Activated CD4-positive, alpha-beta T cell treated with anti-CD3 and anti-CD28 coated beads, Interleukin-2, amount 50 U/mL, for 4 hours (primary cell): ENCODE measurements at places on chromosomes 3 and 15.

- DNase-seq, result no peak
Measured at GRCh38 chr3:135440746-135441145, 524.8 kb upstream of the PPP2R3A start.

DNA sequence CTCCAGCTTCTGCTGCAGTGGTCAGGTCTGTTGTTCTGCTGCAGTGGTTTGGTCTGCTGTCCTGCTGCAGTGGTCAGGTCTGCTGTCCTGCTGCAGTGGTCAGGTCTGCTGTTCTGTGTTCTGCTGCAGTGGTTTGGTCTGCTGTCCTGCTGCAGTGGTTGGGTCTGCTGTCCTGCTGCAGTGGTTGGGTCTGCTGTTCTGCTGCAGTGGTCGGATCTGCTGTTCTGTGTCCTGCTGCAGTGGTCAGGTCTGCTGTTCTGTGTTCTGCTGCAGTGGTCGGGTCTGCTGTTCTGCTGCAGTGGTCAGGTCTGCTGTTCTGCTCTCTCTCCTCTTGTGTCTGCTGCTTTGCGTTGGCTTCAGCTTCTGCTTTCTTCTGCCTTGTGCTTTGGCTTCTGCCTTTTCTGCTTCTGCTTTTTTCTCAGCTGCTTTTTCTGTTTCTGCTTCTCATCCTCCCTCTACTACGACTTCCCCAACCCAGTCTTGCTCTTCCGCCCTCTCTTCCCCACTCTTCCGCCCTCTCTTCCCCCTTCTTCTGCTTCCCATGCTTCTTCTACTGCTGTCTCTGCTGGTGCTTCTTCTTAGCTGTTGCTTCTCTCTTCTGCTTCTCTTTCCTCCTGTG, 50.7 kb downstream of the FAM43A start:
- no peak for DNase-seq

DNA sequence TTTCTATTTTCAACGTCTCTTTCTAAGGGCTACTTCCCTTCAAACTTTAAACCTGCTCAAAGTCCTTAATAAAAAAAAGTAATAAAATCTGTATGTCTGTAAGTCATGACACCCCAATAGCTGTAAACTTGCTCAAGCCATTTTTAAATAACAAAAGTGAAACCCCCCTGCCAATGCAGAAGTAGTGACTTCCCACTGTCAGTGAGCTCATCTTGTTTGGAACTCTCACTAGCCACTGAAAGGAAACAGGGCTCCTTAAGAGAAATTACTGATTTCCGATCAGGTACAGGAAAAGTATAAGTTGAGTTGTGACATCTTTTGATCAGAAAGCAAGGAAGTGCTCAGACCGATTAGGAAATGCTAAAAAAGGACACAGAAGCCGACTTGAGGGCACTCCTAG, 27.6 kb upstream of the GPR171 start:
- DNase-seq, result no peak

- DNase-seq, result no peak
Measured at GRCh38 chr3:105758451-105758850, 110.4 kb downstream of the CBLB start.

GRCh38 chr15:50624616-50625168, 61.9 kb downstream of the TRPM7 start:
- no peak for DNase-seq

DNA sequence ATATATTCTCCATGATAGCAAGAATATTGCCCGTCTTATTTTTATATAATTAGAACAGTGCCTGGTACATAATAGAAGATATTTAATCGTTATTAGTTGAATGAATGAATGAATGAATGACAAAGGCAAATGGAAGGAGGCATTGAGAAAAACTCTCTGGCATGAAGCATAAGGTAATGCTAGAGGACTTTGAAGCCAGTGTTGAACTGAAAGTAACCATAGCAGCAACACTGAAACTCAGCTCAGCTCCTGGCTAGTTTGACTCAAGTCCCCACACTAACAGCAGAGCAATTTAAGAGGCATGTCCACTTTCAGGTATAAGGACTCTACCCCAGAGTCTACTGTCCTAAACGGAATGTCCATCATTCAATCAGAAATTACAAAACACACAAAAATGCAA, 227.0 kb downstream of the CPNE4 start:
- no peak for DNase-seq
